ENCODE measurements at places on chromosomes 12 and 14.

DNA sequence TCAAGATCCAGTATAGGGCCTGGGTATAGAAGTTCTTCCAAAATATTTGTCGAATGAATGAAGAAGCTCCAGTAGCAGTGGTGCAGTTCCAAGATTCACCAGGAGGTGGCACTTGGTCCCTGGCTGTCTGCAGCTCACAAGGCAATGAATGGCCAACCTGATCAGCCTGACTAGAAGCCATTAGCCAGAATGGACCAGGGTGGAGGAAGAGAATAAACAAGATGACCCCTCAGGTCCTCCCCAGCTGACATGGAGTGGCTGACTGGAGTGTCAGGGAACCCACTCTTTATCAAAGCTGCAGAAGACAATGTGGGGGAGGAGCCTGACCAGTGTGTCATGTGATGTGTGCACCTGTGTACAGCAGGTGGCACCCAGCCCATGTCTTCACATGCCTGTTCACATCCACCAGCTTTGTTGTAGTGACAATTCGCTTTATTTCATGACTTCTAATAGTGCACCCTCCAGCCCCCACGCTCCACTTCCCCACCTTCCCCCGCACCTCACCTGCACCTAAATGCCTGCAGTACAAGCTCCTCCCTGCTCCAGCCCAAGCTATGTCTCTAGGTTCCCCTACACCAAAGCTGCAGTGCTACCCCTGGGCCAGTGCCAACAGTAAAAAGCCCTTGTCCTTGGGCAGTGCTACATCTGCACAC is 3.0 kb downstream of the LTBP2 start:
- DNase-seq = peak; percentile 92

- no peak for DNase-seq
Measured at GRCh38 chr12:18168016-18168415, 78.0 kb upstream of the RERGL start.

GRCh38 chr14:101808894-101809670 is 47.6 kb downstream of the PPP2R5C start:
- no peak for DNase-seq

DNA sequence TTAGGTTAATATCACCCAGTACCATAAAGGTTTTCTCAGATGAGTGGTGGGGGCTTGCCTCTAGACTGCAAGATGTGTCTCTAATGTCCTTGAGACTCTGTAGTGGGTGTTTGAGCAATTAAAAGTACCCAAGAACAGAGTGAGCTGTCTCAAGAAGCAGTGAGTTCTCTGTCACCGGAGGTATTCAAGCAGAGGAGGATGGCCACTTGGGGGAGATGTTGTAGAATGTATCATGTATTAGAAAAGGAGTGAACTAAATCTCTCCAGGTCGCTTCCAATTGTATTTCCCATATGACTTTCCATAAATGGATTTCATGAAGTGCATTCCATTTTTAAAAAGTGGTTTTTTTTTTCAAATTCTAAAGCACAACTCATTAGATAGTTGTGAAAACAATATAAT is 35.0 kb downstream of the SLC17A8 start:
- DNase-seq = no peak

GRCh38 chr14:100712490-100712889 is 14.2 kb upstream of the DLK1 start:
- no peak for DNase-seq

Measured in NCI-H524 (cell line).